ENCODE measurements at places on chromosomes 6 and 20.

DNA sequence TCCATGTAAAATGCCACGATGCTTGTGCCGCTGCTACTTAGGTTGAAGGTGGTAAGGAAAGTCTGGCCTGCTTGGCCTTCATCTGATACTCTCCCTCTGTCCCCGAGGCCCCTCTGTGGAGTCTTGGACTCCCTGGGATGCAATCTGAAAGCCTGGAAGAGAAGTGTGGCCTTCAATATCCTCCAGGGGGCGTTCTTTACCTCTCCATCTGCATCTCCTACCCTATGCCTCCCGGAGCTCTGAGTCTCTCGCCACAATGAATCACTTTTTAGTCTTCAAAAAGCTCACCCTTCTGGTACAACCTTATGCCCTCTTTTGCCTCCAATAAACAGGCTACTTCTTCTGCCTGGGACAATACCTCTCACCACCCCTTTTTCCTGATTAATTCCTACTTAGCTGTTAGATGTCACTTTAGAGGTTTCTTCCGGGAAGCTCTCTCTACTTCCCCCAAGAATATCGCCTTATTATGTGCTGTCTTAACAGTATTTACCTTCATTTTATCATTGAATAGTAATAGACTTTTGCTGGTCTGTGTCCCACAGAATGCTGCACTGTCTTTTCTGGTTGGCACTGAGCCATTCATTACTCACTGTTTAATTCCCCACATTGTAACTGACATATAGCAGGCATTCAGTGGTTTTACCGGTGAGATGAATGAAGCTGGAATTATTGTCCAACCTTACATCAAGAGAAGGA is 13.9 kb upstream of the ATG5 start:
- peak; percentile 73 for DNase-seq

GRCh38 chr20:14470977-14471661 is 133.7 kb upstream of the FLRT3 start:
- no peak for DNase-seq

- DNase-seq: no peak
Observed at GRCh38 chr20:40168981-40169620, 519.9 kb downstream of the MAFB start.

DNA sequence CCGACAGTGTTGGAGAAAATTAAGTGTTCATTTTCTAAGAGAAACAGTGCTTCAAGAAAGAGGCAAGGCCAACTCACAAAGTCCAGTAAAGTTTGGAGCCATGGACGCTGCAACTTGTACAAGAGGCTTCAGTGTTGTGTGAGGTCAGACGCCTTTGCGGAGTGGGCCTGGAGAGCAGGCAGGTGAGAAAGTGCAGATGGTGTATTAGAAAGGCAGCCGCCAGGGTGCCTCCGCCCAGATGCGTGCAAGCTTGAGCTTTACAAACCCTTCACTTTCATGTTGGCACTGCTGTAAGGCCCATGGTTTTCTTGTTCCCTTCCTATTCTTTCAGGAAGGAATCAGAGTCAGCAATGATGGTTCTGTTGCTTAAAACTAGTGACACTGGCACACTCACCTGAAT is 25.4 kb upstream of the EXOC2 start:
- no peak for DNase-seq

DNA sequence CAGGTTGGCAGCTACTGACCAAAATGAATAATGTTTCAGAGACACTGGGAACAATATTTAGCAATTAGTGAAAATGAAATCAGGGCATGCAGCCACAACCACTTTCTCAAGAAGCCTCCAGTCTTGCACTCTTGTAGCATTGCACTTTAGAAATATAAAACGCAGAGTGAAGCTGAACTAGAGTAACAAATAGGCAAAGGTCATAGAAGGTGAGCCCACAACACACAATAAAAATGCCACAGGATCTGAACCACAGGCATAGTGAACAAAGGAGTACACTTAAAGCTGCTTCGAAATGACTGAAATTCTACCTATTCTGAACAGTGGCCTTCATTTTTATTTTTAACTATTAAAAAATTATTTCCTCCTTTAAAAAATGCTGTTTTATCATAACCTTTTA is 25.0 kb downstream of the DDO start:
- no peak for DNase-seq

DNA sequence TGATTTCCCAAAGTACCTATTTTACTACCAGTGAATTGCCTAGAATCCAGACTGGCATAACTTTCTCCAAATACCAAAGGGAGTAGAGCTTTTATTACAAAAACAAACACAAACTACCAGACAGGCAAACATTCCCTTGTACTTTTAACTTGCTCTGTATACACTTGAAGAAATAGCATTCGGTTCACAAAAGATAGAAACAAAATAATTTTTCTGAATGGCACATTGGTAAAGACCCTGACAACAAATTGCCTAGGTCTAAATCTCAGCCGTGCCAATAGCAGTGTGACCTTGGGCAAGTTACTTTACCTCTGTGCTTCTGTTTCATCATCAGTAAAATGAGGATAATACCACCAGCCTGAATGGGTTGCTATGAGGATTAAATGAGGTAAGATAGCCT is 15.9 kb downstream of the ARHGAP18 start:
- DNase-seq: no peak

DNA sequence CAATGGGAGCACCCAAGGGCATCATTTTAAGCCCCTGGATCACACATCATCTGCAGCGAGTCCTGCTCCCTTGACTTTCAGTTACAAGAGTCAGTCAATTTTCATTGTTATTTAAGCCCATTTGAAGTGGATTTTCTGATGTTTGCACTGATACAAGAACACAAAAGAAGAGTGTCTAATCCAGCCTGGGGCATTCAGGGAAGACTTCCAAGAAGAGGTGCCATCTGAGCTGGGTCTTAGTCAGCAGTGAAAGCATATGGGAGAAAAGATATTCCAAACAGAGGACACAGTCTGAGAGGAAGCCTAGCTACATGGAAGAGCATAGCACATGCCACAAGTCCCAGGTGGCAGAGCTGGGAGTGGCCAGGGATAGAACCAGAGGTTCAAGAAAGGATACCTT is 10.4 kb upstream of the FOXP4 start:
- DNase-seq: no peak

GRCh38 chr6:113476937-113477839 is 380.0 kb upstream of the MARCKS start:
- DNase-seq: peak; percentile 20

DNA sequence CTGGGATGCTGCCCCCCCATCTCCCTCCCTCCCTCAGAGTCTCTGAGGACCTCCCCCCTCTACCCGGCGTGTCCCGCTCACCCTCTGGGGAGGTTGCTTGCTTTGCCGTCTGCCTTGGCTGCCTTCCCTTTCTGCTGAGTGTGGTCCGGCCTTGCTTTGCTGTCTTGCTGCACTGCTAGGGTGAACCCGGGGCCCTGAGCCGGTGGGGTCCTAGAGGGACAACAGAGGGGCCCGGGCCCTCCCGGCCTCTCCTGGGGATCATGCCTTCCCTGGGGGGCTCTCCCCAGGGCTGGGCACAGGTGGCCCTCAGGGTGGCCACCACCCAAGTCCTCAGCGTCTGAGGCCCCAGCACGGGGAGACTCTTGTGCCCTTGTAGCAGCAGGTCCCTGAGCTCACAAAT is 19.3 kb downstream of the SLCO4A1 start:
- no peak for DNase-seq

DNA sequence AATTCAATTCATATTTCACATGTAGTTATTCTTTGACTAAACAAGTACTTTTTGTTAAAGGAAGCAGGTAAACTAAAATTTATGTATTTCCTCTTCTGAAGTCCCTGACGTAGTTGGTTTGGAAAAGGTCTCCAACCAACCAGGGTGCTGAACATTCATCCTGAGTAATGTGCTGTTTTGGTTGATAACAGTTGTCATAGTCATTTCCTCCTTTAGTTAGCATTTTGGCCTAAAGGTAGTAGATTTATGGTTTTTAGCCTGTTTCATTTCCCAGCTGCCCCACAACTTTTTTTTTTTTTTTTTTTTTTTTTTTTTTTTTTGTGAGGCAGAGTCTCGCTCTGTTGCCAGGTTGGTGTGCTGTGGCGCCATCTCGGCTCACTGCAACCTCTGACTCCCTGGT is 382.8 kb upstream of the FLRT3 start:
- DNase-seq: no peak

- DNase-seq: no peak
Observed at GRCh38 chr20:24808616-24809015, 140.5 kb upstream of the CST7 start.

GRCh38 chr6:4174042-4174441 is 38.7 kb upstream of the ECI2 start:
- no peak for DNase-seq

GRCh38 chr20:58471193-58472164 is 43.7 kb downstream of the APCDD1L start:
- no peak for DNase-seq

DNA sequence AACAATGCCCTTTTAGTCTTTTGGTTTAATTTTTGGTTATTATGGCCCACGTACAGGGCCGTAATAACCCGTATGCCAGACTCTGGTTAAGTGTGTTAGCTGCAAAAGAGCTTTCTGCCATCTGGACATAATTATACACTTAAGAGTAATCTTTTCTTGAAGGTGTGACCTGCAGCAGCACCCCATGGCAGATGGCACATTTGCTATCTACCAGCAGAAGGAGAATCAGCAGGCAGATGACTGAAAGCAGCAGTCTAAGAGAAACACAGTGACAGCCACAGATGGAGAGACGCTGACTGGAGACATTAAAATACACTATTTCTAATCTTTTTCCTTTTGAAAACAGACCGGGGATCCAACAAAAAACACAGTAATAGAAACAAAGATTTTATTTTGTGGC is 18.7 kb downstream of the ASF1A start:
- no peak for DNase-seq

DNA sequence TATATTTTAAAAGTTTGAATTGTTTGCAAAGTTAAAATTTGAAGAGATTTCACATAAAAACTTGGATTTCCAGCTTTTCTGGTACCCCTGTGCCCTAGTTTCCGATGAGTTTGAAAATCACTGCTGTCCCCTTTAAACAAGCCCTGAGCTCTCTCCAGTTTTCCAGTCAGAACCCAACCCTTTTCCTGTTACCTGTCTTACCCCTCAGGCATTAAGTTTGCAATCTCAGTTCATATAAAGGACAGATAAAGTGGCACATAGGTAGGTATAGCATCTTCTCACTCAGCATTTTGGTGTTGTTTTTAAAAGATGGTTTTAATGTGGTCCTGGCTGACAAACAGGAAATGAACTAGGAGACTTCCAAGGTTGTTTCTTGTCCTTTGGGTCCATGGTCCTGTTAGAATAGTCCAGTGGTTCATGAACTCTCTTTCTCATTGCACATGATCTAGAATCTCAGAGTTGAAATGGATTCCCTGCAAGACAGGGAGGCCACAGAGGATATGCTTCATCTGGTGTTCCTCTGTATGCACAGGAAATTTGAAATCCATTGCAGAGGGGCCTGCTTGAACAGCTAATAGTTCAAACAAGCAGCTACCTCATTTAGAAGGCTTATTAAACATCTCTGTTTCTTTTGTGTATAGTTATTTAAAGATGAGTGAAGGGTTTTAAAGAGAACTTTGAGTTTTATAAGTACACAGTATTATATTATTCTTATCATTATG is 82.7 kb downstream of the JAG1 start:
- DNase-seq: no peak

DNA sequence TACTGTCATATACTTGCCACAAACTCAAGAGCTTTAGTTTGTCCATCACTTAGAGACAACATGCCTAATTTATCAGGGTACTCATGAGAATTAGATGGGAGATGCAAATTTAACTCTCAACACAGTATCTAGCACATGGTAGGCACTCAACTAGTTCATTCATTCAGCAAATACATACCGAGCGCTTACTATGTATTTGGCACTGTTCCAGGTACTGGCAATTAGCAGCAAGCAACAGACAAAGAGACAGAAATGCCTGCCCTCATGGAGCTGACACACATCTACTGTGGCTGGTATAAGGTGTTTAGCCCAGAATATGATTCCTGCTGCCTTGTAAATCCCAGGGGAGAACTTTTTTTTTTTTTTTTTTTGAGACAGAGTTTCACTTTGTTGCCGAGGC is 4.8 kb downstream of the MICAL1 start:
- DNase-seq: no peak

- DNase-seq: no peak
Observed at GRCh38 chr6:146336191-146336590, 207.4 kb upstream of the RAB32 start.

- no peak for DNase-seq
Observed at GRCh38 chr6:160733050-160733646, 31.1 kb downstream of the PLG start.

DNA sequence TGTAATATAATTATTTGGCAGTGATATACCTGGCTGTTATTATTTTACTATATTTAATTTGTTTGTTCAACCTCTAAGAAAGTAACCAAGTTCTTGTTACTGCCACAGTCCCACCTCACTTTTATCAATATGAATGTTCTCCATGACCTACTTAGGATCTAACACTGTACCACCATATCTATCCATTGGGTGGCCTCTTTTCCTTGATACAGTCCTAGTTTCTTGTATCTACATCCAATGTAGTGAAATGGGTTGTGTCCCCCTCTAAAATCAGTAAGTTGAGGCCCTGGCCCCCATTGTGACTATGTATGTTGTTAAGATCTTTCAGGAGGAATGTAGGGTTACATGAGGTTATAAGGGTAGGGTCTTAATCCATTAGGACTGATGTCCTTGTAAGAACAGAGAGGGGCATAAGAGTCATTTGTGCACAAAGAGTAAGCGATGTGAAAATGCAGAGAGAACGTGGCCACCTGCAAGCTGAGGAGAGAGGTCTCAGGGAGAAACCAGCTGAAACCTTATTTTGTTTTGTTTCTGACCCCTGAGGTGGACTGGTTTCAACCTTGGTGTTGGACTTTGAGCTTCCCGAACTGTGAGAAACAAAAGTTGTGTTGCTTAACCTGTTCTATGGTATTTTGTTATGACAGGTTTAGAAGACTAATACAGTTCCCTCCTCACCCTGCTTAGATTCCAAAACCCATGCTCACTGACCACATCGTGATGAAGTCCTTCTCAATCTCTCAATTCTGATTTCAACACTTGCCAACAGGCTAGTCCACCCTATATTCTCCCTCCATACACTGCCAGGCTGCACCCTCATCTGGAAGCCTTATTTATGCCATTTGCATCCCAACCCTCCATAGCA is 387.3 kb upstream of the EPHA7 start:
- DNase-seq: no peak

DNA sequence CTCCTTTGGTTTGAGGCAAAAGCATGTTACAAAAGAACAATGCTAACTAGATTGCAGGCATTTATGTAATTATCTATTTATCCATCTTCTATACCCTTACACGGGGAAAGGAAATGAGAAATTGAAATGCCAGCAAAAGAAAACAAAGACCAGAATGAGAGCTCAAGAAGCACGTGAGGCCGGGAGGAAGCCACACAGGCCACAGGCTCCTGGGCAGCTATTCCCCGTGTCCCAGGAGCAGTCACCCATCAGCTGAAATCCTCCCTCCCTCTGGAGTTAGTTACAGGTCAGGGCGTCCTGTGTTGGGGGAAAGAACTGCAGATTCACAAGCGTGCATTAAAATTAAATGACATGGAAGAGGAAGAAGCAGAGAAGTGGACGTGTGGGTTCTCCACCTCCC is 64.7 kb upstream of the RPS6KA2 start:
- DNase-seq: no peak

- DNase-seq: peak; percentile 36
Observed at GRCh38 chr6:27684264-27685211, 211.6 kb upstream of the ZNF184 start.

All from DMS153 (cell line).